ENCODE measurements at places on chromosomes 5 and 9.

- no peak for DNase-seq
Measured at GRCh38 chr9:109001275-109001676, 12.0 kb downstream of the CTNNAL1 start.

- no peak for DNase-seq
Measured at GRCh38 chr9:19030899-19031298, 2.1 kb downstream of the SAXO1 start.

GRCh38 chr5:180096616-180097015 lies 25.1 kb upstream of the RNF130 start:
- DNase-seq, result no peak

DNA sequence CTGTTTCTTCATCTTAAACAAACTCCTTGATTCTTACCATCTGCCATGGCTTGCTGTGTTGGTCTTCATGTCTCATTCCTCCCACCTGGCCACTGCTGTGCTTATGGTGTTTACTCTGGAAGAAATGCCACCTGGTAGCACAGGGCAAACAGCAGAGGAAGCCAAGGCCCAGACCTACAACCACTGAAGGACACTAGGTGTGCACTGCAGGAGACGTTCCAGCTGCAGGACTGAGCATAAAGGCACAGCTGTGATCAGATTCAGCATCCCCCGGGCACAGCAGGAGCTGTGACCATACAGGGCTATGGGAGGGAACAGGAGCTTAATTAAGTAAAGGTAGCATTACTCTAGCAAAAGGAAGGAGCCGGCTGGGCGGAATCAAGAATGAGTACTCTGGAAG lies 12.6 kb upstream of the GNAQ start:
- DNase-seq, result no peak

DNA sequence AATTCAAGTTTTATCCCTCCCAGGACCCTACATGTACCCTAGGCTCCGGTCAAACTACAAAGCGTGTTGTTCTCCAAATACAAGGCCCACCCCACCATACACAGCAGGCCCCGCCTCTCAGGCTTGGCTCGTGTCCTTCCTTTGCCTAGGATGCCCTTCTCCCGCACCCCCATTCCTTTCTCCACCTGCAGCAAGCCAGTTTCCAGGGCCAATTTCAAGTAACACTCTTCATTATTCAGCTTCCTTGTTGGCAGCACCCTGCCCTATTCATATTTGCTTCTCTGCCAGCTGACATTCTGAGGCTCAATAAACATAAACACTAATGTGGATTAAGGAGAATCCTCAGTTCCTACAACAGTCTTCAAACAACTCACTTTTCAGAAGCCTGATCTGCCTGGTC lies 31.7 kb downstream of the EPB41L4B start:
- DNase-seq, result no peak

- no peak for DNase-seq
Measured at GRCh38 chr9:6184749-6185645, 30.6 kb upstream of the IL33 start.

- DNase-seq, result no peak
Measured at GRCh38 chr9:121778252-121779225, 127.1 kb downstream of the DAB2IP start.

DNA sequence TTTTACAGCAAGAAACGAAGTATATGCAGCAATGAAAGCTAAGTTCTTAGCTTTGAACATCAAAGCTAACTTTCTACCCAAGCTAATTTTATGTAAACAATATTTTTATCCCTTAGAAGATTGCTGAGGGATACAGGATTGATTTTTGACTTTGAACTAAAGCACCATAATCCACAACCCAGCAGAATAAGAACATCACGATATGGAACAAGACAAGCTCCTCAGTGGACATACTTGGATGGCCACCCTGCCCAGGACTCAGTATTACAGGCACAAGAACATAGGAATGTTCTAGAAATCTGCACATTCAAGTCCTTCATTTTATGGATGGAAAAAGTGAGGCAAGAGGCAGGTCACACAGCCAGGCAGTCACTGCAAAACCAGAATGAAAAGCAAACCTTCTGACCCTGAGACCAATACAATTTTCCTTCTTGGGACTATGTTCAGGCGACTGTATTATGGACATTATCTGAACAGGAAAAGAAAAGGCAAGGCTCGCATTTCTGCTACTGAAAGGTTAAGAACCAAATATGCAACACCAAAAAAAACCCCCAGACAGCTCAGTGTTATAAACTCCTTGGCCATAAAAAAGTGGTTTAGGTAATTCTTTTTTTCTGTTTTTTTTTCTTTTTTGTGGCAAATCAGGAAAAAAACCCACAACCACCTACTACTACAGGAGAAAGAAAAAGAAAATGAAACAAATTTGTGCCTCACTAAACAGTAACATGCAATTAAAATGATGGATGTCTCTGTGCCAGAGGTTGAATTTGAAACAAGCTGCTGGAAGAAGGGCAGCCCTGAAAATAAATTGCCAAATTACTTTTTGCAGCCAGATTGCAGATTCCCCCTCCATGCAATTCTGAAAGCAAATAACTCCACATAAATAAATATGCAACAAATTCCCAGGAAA lies 25.4 kb downstream of the EPB41L4B start:
- no peak for DNase-seq

GRCh38 chr5:121816164-121816563 lies 35.5 kb upstream of the FTMT start:
- no peak for DNase-seq

- no peak for DNase-seq
Measured at GRCh38 chr5:63686181-63686580, 276.1 kb downstream of the HTR1A start.

DNA sequence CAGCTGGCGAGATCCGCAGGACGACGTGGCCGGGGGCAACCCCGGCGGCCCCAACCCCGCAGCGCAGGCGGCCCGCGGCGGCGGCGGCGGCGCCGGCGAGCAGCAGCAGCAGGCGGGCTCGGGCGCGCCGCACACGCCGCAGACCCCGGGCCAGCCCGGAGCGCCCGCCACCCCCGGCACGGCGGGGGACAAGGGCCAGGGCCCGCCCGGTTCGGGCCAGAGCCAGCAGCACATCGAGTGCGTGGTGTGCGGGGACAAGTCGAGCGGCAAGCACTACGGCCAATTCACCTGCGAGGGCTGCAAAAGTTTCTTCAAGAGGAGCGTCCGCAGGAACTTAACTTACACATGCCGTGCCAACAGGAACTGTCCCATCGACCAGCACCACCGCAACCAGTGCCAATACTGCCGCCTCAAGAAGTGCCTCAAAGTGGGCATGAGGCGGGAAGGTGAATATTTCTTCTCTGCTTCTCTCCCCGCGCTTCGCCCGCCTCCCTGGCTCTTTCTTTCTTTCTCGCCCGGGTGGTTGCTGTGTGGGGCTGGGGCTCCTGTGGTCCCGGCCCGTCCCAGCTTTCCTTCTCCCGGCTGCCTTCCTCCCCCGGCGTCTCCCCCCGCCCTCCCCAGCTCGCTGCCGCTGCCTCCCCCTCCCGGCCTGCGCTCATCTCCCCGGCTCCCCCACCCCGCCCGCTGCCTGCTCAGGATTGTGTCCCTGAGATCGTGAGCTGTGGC lies 2.2 kb downstream of the NR2F1 start:
- peak; percentile 44 for DNase-seq

DNA sequence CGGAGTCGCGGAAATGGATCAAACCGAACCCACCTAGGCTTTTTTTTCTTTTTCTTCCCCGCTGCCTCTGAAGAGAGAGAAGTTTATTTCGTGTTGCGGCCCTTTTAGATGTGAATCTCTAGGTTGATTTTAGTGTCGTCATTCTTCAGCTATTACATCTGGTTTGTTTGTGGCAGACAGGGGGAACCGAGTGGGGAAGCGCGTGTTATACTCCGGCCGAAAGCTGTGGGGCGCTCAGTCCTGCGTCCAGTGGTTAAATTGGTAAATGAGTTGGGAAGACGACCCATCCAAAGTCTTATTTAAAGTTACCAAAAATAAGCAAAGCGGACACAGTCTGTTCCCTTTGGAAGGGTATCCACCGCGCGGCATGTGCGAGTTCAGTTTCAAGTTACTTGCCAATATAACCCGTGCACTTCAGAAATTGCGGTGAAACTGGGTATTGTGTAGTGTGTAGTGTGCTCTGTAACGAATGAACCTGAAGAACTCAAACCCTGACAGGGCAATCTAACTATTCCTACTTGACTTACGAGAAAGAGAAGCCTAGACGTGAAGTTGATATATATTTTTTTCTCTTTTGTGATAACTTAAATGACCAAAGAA lies 1.3 kb downstream of the MAN2A1 start:
- peak; percentile 89 for DNase-seq

DNA sequence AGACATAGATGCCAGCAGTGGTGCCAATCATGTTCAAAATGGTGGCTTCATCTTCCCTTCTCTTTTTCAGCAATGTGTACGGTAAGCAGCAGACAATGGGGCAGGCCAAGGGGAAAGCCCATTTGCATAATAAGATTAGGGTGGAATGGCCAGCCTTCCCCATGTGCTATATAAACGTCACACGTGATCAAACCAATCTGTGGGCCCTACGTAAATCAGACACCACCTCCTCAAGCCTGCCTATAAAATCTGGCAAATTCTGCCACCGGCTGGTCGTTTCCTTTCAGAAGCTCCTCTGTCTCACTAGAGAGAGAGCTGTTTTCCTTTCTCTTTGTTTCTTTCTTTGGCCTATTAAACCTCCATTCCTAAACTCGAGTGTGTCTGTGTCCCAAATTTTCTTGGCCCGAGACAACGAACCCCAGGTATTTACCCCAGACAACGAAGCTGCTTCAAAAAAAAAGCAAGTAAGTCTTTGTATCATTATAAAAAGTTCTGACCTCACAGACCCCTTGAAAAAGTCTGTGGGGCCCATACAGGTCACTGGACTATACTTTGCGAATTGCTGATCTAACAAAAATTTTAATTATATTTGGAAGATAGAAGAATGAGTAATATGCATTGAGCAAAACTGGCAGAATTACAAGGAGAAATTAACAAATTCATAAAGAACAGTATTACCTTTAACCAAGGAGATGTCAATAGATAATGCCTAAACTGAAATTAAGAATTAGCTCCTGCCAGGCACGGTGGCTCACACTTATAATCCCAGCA lies 15.2 kb downstream of the ZBTB5 start:
- DNase-seq, result no peak

DNA sequence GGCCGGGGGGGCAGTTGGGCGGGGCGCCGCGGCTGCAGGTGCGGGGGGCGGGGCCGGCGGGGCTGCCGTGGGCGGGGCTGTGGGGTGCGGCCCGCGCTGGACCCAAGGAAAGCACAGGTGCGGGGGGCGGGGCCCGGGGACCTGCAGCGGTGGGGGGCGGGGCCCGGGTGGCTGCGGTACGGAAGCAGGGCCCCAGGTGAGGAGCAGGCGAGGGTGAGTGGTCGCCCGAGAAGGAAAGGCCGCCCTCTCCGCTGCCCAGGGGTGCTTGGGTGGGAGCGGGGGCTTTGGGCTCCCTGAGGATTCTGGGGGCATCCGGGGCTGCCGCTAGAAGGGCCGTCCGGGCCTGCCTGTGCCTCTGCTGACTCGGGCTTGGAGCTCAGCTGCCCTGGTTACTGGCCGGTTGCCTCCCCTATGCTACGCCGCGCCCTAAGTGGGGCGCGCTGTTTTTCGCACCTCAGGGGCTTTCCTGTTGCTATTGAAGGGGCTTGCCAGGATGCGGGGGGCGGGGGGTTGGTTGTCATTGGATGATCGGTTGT lies 767 bp downstream of the RALGPS1 start:
- peak; percentile 34 for DNase-seq

DNA sequence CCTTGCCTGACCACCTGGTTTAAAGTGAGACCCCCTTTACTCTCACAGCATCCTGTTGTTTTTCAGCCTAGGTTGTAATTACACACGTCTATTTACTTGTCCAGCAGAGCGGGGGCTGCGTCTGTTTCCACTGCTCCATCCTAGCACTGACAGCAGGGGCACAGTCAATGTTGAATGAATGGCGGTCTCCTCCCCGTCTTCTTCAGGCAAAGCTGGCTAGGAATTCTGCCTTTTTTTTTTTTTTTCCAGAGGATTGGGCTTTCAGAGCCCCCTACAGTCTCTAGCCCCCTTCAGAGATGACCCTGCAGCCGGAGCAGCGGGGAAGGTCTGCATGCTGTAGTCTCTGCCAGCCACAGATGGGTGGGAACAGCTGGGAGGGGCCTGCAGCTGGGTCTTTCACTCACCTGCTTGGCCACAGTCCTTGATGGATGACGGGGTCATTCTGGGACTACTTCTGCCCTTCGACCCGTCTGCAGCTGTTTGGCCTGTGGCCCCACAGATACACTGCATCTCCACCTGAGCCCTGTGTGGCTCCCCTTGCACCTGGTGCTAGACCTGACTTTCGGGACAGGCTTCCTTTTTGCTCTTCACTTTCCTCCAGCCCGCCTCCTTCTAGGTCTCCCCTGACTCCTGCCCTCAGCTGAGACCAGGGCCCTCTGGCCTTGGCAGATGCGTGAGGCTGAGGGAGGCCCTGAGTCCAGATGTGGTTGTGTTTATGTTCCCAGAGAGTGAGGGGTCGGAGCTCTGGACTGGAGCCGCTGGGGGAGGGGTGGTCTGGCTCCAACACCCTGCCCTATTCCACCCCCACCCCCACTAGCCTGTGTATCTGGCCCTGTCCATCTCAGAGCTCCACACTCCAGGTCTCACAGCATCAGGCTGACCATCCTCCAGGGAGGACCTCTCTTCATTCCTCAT lies 8.0 kb downstream of the PITX1 start:
- DNase-seq, result no peak

GRCh38 chr5:34847056-34847455 lies 8.1 kb downstream of the TTC23L start:
- no peak for DNase-seq

GRCh38 chr5:96338091-96338490 lies 95.0 kb downstream of the PCSK1 start:
- no peak for DNase-seq

GRCh38 chr5:172436879-172437369 lies 17.4 kb downstream of the SH3PXD2B start:
- DNase-seq, result no peak

GRCh38 chr9:110520120-110520701 lies 59.3 kb downstream of the SVEP1 start:
- no peak for DNase-seq

DNA sequence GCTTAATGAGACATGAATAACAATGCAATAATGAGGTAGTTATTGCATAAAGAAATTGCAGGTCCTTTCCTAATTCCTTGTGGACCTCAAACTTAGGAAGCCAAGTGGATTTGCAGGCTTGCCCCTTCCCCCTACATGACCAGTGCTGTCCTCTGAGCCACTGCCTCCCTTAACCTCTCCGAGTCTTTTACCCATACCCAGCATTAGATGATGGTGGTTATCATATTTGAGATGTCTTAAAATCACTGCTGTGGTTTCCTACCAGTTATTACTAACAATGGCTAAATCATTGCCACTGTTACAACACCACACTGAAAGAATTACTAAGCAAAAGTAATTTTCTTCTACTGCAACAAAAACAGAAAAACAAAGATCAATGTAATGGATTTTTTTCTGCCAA lies 170.8 kb downstream of the EDIL3 start:
- DNase-seq, result no peak
